ENCODE measurements at places on chromosomes 2 and 18. TPM values are rescaled to one million over a fixed set of nuclear protein-coding genes. Genes with fewer than 3 reads are reported as not detected.

CD28 gene
- total RNA-seq = not detected

LIMS4 gene
- 0.59 TPM for total RNA-seq

FOXD4L1 gene
- 0.31 TPM for total RNA-seq

IL37 gene
- total RNA-seq = not detected

IDH1 gene
- total RNA-seq = 84.6 TPM

All from A549 treated with DMSO at 1 μM for 4 hours (cell line).